ENCODE measurements at places on chromosomes 13 and 19.

DNA sequence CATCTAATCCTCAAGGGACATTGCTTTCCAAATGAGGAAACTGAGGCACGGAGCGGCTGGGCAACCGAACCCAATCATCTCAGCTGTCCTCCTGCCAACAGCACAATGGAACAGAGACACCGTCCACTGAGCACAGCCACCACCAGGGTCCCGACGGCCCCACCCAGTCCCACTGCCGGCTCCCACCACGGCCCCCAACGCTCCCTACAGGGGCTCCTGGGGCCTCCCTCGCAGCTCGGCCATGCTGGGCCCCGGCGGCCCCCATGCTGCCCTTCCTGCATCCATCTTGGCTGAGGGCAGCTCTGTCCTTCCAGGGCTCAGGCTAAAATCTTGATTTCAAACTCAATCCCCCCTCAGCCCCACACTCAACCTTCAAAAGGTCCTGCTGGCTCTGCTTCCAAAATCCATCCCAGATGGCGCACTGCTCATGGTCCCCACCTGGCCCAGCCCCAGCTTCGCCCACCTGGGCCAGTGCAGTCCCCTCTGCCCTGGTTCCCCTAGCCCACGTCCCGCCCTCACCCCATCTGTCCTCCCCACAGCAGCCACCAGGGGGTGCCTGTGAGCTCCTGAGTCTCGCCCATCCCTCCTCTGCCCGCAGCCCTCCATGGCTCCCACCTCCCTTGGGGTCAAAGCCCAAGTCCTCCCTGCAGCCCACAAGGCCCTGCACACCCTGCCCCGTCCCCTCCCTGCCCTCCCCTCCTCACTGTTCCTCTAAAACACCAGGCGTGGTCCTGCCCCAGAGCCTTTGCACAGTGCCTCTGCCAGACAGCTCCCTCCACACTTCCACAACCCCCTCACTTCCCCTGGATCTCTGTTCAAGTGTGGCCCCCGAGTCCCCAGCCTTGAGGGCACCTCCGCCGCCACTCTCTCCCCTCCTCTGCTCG, 7.9 kb downstream of the PIP5K1C start:
- no peak for DNase-seq

- DNase-seq: peak; percentile 48
Measured at GRCh38 chr13:45349438-45349837, 8.5 kb upstream of the TPT1 start.

- no peak for DNase-seq
Measured at GRCh38 chr13:31495336-31495735, 244.0 kb upstream of the RXFP2 start.

DNA sequence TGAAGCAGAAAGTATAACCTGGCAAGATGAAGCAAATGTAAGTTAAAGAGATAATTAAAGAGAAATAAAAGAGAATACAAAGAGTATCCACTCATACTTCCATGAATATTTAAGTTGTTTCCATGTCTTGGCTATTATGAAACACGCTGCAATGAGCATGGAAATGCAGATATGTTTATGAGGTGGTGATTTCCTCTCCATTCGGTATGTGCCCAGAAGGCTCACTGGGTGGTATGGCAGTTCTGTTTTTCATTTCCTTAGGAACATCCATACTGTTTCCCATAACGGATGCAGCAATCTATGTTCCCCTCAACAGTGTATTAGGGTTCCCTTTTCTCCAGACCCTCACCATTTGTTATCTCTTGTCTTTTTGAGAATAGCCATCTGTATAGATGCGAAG, 272.6 kb upstream of the SOX21 start:
- no peak for DNase-seq

GRCh38 chr19:50777261-50777660, 7.0 kb downstream of the GPR32 start:
- DNase-seq: no peak
